ENCODE measurements at places on chromosomes 3 and 15. TPM values are rescaled to one million over a fixed set of nuclear protein-coding genes. Genes with fewer than 3 reads are reported as not detected.

DNA sequence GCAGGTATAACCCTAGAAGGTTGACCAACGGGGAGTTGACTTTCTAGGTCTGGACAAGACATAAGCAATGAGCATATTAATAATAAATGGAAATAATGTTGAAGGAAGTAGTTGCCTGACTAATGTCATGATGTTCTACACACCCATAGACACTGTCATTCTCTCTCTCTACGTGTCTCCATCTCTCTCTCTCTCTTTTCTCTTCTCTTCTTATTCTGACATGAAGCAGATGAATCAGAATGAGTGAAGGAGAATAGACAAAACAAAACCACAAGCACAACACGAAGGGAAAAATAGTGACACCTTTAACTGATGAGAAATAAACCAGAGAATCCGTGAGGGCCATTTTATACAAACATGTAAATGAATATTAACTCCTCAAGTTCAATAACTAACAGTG is 26.7 kb upstream of the CCDC80 start:
- DNase-seq, result no peak

DNA sequence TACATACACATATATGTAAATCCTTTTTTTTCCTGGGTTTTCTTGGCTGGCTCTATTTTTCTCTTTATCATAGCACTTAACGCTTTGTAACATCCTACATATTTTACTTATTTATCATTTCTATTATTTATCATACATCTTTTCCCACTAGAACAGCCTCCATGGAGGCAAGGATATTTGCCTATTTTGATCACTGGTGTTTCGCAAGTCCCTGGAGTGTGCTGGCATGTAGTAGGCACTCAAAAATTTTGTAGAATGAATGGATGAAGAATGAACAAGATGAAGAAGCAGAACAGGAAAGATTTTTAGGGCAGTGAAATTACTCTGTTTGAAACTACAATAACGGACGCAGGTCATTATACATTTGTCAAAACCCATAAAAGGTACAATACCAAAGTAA is 83.0 kb upstream of the PTX3 start:
- no peak for DNase-seq

- DNase-seq, result no peak
Measured at GRCh38 chr3:47288966-47289910, 6.5 kb downstream of the KLHL18 start.

GRCh38 chr3:15955968-15956367 is 158.2 kb upstream of the ANKRD28 start:
- DNase-seq, result no peak

GRCh38 chr3:36512555-36512954 is 132.3 kb downstream of the STAC start:
- no peak for DNase-seq

- DNase-seq, result no peak
Measured at GRCh38 chr3:176399193-176399592, 798.1 kb downstream of the TBL1XR1 start.

- no peak for DNase-seq
Measured at GRCh38 chr3:37753428-37753827, 108.3 kb upstream of the CTDSPL start.

DNA sequence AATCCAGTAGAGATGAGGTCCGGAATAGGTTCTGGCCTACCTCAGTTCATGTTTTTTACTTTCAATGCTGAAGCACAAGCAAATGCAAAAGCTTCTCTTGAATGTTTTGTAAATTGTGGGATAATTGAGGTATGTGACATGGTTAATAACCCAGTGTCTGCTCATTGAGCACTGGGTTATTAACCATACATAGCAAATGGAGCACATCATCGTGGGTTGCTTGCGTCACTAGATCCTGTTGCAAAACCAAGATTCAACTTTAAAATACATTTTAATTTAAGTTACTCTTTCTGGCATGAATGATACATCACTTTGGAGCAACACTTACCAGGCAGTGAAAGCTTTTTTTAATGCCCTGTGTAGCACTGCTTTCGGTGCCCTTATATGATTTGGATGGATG is 165.6 kb downstream of the IGF1R start:
- no peak for DNase-seq

- no peak for DNase-seq
Measured at GRCh38 chr3:40387001-40387894, at the start of gene ENTPD3. Gene ENTPD3 (plus strand): TSS chr3:40387184. CDS start chr3:40388058, 874 bp downstream.

- peak; percentile 12 for DNase-seq
Measured at GRCh38 chr3:173933113-173933512, 535.6 kb downstream of the NLGN1 start.

HYAL1 gene
- not detected for total RNA-seq

SCN11A gene
- not detected for total RNA-seq

MAGI1 gene
- 2.8 TPM for total RNA-seq

LMAN1L gene
- total RNA-seq, result not detected

OIP5 gene
- 61.9 TPM for total RNA-seq

ATP13A4 gene
- not detected for total RNA-seq

Measured in M059J (cell line).